Karpas-422 (cell line): ENCODE measurements at places on chromosomes 2 and 18. TPM values are rescaled to one million over a fixed set of nuclear protein-coding genes. Genes with fewer than 3 reads are reported as not detected.
A peak's percentile ranks its signal among the peaks of the same experiment; 100 is the strongest.

DNA sequence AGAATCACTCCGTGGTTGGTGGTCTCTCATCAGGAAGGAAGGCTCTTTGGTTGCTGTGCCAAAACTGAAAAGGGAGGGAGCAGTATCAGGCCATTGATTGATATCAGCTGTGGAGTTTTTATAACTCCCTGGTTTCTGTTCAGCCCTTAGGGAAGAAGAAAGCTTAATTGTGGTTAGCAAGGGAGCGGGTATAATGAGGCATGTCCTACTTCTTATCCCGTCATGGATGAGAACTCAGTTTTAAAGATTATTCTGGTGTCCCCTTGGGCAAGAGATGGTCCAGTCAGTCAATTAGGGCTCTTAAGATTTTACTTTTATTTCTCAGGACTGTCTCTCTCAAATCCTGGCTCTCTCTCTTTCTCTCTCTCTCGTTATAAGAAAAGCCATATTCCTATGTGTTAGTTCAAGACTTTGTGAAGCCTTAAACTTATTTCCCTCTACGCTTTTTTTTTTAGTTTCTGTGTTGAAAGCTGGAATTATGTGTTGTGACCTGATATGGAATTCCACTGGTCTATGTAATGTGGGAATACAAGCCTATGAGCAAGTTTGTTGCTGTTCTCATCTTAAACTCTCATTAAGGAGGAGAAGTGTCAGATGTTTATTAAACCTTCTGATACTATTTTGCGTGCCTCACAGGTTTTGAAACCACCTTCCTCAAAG lies 514.0 kb upstream of the CDH2 start:
- DNase-seq: no peak

- DNase-seq: no peak
Observed at GRCh38 chr2:128602699-128603101, 284.0 kb upstream of the HS6ST1 start.

GRCh38 chr2:215771241-215771640 lies 242.1 kb downstream of the MREG start:
- DNase-seq: no peak

DNA sequence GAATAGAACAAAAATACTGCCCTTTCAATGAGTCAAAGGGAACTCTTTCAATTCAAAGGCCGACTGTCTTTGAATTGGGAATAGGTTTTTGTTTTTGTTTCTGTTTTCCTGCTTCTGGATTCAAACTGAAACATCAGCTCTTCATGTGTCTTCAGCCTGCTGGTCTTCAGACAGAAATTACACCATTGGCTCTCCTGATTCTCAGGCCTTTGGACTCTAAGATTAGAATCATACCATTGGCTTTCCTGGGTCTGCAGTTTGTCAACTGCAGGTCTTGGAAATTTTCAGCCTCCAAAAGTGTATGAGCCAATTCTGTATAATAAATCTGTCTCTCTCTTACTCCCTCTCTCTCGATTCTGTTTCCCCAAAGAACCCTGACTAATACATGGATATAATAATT lies 31.1 kb downstream of the CTLA4 start:
- no peak for DNase-seq

DNA sequence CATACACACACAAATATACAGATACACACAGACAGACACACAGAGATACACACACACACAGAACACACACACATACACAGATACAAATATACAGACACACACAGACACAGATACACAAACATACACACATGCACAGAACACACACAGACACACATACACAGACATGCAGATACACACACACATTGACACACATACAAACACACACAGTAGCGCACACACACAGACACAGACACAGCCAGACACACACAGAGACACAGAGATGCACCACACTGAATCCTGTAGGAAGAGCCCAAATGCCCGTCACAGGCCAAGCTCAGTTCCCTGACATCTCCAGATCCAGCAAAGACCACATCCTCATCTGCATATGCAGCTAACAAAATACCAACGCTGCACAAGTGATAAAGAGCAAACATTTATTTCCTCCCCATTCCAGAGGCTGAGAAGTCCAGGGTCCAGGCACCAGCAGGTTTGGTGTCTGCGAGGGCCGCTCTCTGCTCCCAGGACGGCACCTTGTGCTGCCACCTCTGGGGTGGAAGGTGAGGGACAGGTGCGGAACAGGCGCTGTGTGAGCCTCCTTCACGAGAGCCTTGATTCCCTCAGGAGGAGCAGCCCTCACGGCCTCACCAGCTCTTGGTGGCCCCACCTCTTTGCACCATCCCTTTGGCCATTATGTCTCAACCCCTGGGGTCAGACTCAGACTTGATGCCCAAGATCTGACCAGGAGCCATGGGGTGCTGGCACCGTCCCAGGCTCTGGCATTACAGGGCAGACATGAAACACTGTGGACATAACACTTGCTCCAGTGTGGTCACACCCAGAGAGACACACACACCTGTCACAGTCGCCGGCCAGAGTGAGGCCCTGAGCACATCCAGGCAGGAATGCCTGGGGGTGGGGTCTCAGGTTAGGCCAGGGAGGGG lies 108.7 kb downstream of the NDUFA10 start:
- DNase-seq: no peak

The PLGLB1 gene
- total RNA-seq: 4.1 and 12.2 TPM in 2 replicates

DNA sequence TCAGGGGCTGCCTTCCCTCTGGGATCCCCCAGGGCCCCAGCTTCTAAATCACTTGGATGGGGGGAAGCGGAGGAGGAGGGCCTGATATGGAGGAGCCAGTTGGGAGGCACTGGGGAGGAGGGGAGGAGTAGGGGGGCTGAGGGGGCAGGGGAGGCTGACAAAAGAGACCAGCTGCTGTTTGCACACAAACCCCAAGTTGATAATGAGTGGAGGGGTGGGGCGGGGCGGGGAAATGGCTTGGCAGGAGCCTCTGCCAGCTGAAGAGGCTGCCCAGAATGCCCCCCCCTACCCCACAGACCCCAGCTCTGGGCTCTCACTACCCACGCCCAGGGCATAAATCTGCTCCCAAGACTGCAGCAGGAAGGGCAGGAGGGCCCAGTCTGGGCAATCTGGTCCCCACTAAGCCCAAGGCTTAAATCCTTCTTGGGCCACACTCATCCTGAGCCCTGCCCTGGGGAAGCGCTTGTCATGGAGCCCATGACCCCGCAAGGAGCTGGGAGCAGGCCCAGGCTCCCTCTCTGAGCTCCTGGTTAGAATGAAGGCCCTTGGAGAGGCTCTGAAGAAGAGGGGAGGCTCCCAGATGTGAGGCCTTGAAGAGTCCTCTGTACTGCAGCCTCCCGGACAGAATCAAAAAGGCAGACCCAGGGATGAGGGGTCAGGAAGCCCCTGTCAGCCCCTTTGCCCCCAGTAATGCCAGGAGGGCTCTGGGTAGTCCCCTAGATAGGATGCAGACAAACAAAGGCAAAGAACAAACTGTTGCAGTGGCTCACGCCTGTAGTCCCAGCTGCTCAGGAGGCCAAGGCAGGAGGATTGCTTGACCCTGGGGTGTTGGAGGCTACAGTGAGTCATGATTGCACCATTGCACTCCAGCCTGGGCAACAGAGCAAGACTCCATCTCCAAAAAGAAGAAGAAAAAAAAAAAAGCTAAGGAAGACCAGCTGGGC lies 24.8 kb upstream of the PTMA start:
- DNase-seq: peak; percentile 53

DNA sequence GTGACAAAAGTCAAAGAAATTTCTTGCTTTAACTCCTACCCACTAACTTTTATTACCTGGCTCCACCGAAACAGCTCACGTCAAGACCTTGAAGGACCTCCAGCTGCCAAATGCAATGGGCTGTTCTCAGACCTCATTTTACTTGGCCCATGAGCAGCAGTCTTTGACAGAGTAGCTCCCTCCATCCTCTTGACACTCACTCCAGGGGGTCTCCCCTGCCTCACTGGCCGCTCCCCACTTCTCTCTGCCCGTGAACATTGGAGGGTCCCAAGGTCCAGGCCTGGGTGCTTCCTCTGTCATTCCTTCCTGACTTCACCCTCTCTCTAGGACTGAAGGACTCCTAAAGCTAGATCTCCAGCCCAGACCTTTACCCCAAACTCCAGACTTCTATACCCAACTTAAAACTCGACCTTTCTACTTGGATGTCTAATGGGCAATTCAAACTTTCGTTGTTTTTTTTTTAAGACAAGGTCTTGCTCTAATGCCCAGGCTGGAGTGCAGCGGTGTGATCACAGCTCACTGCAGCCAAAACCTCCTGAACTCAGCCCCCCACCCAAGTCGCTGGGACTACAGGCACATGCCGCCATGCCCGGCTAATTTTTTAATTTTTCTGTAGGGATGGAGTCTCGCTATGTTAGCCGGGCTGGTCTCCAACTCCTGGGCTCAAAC lies 92.9 kb upstream of the ST3GAL5 start:
- no peak for DNase-seq

The KCNIP3 gene
- total RNA-seq: 0.18 TPM in 1 of 2 replicates, not detected in the other

DNA sequence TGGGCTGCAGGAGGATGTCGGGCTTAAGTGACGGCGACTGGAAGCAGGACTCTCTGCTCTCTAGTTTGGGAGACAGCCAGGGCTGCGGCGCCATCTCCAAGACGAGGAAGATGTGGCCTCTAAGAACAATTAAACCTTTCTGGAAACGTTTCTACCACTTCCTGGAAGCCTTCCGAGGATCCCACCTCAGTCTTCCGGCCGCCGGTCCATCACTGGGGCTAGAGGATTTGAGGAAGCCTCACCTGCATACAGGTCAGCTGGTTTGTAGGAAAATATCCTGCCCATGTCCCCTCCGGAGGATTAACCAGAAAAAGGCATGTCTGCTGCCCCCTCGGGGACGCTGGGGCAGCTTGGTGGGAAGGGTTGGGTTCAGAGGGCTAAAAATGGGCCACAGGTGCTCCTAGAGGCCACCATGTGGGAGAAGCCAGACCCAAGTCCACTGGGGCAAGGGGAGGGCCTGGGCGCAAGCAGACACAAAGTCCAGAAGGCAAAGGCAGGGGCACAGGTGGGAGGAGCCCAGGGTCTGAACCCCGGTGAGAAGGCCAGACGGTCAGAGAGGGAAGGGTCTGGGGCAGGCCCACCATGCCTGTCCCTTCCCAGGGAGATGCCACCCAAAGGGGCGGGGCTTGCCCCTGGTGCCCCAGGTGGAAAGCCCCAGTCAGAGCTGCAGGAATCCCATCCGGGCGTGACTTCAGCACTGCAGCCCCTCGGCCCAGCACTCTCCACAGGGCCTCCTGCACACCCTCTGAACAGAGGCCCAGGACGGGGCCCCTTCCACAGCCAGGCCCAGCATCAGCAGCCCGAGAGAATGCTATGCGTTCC lies 82.2 kb upstream of the ID2 start:
- no peak for DNase-seq

- DNase-seq: no peak
Observed at GRCh38 chr2:182241936-182242335, 184.9 kb downstream of the PDE1A start.

GRCh38 chr18:24914685-24915084 lies 437.3 kb downstream of the ZNF521 start:
- no peak for DNase-seq

The AQP12B gene
- not detected in 2 replicates for total RNA-seq

The DTNB gene
- total RNA-seq: 6.9 and 9.1 TPM in 2 replicates

The RBM45 gene
- 14.9 and 32.8 TPM in 2 replicates for total RNA-seq

DNA sequence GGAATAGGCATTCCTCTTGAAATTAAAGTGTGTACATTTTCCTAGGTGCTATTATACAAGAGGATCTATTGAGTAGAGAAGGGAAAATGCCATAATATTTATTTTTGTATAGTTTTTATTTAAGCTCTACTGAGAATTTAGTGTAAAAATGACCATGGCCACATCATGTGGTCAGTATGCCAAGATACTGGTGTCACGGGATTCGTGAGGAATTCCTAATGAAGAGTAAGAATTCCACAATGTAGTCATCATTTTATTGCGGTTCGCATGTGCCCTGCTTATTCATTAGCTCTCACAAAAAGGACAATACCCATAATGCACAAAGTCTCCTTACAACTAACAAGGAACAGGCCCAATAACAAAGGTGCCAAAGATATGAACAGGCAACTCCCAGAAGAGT lies 39.3 kb upstream of the PARD3B start:
- no peak for DNase-seq

GRCh38 chr2:19408592-19408991 lies 50.2 kb upstream of the OSR1 start:
- no peak for DNase-seq

GRCh38 chr2:213022987-213023386 lies 128.4 kb downstream of the IKZF2 start:
- DNase-seq: no peak

- no peak for DNase-seq
Observed at GRCh38 chr2:230619491-230619890, 93.2 kb upstream of the CAB39 start.

DNA sequence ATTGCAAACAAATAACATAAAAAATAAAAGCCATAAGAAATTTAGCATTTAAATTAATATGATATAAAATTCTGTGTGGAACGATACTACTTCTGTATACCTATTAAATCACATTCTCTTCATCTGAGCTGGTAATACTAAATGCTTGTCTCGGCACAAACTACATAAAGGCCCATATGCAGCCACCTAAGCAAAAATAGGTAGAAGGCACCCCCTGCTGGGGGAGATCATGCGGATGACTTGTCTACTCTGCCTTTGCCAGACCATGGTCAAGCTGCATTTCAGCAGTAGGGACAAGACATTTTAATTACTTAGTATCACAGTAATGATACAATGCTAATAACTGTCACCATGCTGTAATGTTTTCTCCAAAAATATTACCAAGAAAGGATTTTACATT lies 108.0 kb downstream of the CDH19 start:
- DNase-seq: peak; percentile 82

DNA sequence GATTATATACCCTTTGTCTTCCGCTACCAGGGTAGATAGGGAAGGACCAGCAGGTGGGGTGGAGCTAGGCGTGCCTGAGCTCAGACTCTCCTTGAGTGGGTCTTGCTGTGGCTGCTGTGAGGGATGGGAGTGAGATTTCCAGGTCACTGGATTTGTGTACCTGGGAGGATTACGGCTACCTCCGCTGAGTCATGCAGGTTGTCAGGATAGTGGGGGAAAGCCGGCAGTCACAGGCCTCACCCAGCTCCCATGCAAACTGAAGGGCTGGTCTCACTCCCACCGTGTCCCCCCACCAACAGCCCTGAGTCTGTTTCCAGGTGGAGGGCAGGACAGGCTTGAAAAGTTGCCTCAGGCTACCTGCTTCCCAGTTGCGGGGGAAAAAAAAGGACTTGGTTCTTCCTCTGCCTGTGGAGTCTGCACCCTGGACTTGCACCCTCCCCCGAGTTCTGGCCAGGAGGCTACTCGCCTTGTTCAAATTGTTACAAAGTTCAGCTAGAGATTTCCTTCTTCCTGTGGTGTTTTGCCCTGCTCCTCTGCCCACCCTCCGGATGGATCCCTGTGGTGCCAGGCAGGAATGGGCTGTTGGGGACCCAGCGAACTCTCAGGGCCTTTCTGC lies 268.3 kb downstream of the VAPA start:
- no peak for DNase-seq

GRCh38 chr2:1378456-1379150 lies 34.7 kb upstream of the TPO start:
- DNase-seq: no peak
